ENCODE measurements at places on chromosomes 1 and 21. TPM values are rescaled to one million over a fixed set of nuclear protein-coding genes. Genes with fewer than 3 reads are reported as not detected.

GRCh38 chr1:245062741-245063305, 92.0 kb upstream of the KIF26B start:
- DNase-seq = no peak

- DNase-seq = no peak
These were observed 75.0 kb downstream of the PTPN14 start for GRCh38 chr1:214476229-214476985.

GRCh38 chr1:78843546-78843945, 163.0 kb downstream of the ADGRL4 start:
- DNase-seq = no peak

DNA sequence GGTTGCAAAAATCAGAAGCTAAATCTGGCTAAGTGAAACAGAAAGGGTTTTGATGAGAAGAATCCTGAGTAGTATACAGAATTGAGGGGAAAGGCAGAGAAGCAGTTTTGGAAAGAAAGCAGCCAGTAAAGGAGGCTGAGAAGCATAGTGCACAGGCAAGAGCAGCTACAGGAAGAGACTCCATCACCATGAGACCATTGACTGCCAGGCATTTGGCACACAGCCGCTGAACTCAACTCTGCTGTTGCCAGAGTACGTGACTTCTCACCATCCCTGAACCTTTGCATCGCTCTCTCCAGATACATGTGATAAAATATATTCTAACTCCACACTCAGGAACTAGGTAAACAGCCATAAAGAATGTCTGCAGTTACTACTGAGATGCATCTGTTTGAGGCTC, 128.3 kb upstream of the C1orf21 start:
- no peak for DNase-seq

DNA sequence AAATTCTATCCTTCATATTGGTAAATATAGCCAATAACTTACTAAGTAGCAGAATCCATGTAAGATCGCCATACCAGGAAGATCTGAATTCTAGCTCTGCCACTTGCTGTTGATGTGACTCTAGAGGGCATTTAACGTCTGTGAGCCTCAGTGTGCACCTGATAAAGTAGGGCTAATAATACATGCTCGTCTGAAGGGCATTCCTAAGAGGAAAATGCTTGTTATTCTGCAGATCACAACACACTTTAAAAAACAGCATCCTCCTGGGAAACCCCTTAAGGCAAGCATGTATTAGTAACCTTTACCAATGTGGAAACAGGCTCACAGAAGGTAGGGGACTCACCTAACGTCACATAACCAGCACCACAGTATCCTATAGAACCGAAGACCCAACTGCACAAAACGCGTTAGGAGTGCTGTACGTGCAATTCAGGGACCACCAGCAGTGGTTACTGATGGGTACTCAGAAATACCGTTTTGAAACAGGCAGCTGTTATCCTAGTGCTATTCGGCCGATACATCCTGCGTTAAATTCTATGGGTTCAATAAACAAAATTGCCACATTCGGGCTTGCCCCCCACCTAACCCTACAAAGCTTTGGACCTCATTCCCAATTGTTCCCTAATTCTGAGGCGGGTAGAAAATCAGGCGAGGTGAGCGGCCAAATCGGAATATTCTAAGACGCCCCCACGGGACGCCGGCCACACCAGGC, 758 bp downstream of the DEPDC1 start:
- no peak for DNase-seq

- no peak for DNase-seq
These were observed 634 bp upstream of the SPATA6 start for GRCh38 chr1:48472638-48473037.

GRCh38 chr1:221089273-221089672, 210.0 kb downstream of the HLX start:
- no peak for DNase-seq

GRCh38 chr1:70667494-70668170, 256.6 kb downstream of the CTH start:
- no peak for DNase-seq

DNA sequence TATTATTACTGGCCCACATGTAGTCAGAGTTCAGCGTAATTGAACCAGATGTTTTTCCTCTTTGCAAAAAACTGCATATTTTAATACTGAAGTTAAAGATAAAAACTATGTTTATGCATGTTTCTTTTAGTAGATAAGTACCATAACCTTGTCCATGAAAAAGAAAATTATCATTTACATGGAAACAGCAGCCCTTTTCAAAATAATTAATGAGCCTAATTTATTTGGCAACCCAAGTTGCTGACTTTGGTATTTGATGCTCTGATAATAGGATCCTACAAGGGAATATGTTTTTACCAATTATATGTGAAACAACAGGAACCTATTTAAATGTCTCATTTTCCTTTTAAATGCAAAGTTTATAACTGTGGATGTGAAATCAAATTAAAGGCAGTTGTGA, 281.3 kb upstream of the C1orf105 start:
- DNase-seq = no peak

GRCh38 chr1:197911857-197912696, 5.1 kb upstream of the LHX9 start:
- no peak for DNase-seq

DNA sequence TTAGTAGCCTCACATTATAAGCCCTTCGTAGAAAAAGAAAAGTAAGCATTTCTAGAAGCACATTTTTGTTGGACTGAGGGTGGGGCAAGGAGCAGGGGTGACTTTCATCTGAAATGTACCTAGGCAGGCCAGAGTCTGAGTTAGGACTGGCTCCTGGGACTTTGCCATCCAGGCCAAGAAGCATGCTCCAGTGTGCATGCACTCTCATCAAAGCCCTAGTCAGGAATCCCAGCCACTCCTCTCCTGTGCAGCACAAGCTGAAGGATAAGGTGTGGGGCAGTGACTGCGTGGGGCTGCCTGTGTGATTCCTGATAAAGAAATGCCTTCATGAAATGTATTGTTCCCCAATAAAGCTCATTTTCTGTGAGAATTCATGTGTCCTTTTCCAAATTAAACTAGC, 88.2 kb downstream of the GFI1 start:
- no peak for DNase-seq

GRCh38 chr1:37606481-37607263, 10.9 kb upstream of the GNL2 start:
- no peak for DNase-seq

DNA sequence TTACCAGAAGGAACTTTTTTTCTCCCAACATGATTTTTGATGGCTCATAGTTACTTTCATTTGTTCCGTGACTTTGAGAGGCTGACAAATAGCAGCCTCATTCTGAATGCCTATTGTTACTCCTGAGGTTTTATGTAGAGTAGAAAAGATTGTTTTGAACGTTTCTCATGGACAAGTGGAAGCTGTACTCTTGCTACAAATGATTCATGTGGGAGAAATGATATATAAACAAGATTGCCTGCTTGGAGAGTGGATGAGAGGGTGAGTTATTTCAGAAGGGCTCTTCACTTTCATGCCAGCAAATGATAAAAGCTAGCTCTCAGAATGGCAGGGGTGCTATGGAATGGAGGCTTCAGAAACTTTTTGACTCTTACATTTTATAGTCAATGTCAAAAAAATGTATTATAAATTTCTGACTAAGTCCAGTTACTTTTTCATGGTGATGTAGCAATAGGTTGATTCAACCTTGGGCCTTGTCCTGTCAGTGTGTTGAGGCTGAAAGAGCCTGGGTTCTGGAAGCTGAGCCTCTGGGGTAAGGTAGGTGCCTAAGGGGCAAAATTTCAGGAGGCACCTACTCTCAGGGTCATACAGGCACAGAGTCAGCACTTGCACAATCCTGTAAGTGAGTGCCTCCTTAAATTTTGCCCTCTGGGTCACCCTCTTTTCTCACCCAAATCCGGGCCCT, 19.4 kb downstream of the JUN start:
- DNase-seq = no peak

- DNase-seq = no peak
These were observed 89.5 kb downstream of the KCNN3 start for GRCh38 chr1:154780541-154780940.

- DNase-seq = no peak
These were observed 1.1 kb upstream of the NFIA start for GRCh38 chr1:61081144-61081685.

GRCh38 chr1:175494011-175494554, 249.3 kb downstream of the TNR start:
- DNase-seq = no peak

DNA sequence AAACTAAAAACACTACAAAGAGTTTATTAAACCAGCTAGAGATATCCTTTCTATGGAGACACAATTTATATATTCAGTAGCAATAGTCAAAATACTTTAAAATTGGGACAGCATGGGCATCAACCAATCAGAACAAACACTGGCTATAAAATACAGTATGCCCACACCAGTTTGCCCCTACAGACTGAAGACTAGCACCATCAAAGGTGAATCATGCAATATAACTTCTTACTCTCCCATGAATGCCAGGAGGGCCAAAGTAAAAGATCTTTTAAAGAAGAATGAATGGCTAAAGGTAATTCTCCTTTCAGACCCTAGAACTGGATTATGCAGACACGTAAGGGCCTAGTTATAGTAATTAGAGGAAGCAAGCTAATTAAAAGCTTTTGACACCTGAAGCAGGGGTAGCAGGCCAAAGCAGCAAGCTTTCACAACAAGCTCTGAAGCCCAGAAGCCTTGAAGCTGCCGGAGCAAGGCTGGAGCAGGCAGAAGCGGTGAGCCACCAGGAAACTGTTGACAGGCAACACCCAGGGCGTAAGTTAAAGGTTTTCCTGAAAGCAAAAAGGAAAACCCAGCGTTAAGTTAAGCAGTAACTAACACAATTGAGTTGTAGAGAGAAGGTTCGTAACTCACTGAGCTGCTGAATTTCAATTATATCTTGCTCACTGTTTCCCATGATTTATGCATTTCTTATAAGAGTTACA, 99.3 kb downstream of the CDC42BPA start:
- peak; percentile 56 for DNase-seq

DNA sequence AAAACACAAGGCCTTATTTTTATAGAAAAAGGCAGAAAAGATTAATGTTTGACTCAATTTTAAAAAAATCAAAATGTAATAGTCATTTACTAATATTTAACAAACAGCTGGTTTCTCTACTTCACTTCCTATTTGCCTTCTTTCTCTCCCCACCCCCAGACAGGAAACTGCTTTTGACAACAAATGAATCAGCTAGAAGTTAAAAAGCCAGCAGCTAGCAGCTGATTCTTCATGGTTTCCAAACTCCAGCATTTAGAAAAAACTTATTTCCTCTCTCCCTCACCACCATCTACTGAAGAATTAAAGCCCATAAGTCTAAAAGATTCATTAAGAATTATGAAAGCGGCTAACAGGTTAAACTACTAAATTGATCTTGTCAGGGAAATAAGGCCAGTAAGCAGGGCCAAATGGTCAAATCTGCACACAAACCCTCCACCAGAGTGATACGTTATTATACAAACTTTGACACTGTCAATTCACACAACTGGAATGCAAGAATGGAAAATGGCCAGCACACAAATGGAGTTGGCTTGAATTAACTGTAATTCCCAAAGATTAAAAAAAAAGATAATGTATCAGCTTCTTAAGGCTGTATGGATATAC, 4.0 kb downstream of the WDR26 start:
- DNase-seq = no peak

DNA sequence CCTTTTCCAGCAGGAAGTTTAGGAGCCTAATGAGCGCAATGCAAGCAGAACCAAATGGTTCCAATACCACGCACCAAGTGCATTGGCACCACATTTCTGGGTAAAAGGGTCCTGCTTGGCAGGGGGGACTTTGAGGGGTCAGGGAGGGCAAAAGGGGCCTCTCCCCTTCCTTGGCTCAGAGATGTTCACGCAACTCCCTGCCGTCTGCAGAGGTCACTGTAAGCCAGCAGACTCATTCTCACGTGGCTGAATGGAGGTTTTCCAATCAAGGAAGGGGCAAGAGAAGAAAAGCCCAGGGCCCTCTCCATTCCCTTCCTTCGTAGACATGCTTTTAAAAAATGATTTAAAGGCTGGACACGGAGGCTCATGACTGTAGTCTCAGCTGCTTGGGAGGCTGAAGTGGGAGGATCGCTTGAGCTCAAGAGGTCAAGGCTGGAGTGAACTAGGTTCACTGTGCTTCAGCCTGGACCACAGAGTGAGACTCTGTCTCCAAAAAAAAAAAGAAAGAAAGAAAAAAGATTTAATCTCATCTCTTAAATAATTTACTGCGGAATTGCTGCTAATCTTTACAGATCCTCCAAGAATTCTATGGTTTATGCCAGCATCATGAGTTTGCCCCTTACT, 80.3 kb downstream of the RUNX3 start:
- peak; percentile 47 for DNase-seq

DNA sequence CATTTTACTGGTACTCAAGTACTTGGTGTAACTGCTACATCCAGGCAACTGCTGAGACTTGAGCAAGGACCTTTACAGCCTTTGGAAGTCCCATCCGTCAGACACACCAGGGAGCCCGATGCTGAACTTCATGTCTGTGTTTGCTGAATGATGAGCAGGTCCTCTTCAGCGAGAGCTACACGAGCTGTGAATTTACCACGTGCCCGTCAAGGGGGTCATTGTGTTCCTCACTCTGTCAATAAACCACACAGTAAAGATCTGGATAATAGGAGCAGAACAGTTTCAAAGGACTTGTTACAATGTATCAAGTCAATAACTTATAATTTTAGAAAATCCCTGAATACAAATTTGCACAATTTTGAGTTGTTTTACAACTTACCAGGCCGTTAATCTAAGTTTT, 427.2 kb downstream of the KIF26B start:
- no peak for DNase-seq

- no peak for DNase-seq
These were observed 150.1 kb upstream of the IVNS1ABP start for GRCh38 chr1:185467122-185467521.

DNA sequence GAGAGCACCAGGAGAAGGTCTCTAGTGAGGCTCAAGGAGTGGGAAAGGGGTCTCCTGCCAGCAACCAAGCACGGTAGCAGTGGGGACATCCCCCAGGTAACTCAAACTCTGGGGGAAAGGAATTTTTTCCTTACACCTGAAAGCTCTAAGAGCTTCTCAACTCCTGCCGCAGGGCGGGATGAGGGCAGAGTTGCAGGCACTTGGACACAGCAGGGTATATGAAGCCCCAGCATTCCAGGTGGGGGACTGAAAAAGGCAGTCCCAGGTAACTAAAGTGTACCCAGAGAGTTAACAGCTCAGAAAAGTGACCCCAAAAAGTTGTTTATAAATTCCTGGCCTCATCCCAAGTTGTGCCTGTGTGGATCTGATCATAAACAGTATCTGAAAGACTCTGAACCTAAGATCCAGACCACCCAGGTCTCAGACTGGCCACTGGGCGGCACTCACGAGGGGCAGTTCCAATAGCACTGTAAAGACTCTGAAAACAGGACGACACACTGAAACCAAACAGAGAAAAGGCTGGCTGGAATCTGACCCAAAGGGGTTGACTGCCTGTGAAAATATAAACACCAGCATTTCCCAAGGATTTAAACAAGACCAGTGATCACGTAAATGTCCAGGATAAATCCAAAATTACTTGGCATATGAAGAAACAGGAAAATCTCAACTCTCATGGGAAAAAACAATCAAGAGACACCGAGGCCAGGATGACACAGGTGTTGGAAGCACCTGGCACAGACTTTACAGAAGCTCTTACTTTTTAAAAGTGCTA, 47.5 kb downstream of the HSF2BP start:
- peak; percentile 75 for DNase-seq

SPRR2B gene
- not detected for total RNA-seq

UBE2U gene
- total RNA-seq = not detected

ARL8A gene
- total RNA-seq = 45.4 TPM

STYXL2 gene
- not detected for total RNA-seq

FLG2 gene
- not detected for total RNA-seq

KLF17 gene
- total RNA-seq = 0.11 TPM

ATP1A4 gene
- total RNA-seq = not detected

CFHR3 gene
- not detected for total RNA-seq

TRIM45 gene
- total RNA-seq = 1.3 TPM

CELA2A gene
- not detected for total RNA-seq

OR2T34 gene
- not detected for total RNA-seq

CACNA1E gene
- total RNA-seq = 0.18 TPM

TNNI3K gene
- total RNA-seq = 1.0 TPM

All from left colon (tissue), 2 donors.